GM04504 (cell line): ENCODE measurements at places on chromosomes 2 and 18.

- DNase-seq, result no peak
These were observed 36.9 kb downstream of the RIT2 start for GRCh38 chr18:43078478-43079092.

DNA sequence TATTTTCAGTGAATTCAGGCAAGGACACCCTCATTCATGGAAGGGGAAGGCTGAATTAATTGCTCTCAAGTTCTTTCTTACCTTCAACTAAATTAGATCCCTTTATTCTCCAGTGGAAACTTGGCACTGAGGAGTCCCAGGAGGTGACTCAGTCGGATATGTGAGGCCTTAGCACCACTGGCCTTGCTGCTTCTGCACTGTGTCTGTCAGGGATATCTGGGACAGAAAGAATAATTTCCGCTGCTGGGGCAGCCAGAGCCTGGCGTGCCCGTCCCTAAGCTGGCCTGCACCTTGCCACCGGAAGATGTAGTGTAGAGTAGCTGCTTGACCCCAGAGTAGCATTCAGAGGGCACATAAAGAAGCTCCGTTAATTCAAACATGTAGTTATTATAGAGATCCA is 53.4 kb downstream of the LIMS1 start:
- DNase-seq, result no peak

DNA sequence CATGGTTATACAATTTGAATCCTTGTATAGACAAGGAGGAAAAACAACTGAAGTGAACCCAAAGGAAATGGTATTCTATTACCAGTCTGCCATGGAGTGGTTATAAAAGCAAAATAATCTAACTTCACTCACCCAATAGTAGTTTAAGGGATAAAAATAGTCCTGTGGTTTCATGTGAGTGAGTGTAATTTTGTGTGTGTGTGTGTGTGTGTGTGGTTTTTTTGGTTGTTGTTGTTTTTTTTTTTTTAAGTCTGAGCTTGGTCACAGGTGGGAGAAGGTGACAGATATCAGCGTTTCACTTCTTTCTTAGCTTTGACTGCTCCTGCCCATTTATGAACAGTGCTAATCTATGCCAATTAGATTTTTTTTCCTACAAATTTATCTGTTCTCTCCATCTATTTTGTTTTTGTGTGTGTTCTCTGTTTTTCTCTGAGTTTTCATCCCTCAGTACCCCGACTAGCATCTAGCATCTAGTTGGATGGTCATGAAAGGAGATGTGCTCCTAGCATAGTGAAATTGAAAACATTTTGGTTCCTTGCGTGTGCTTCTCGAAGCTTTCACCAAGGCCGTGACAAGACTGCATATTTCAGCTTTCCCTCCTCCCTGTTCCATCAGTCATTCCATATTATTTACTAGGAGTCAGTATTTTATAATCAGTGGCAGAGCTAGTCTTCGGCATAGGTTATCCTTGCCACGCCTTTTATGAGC is 200.1 kb upstream of the DTNA start:
- no peak for DNase-seq

DNA sequence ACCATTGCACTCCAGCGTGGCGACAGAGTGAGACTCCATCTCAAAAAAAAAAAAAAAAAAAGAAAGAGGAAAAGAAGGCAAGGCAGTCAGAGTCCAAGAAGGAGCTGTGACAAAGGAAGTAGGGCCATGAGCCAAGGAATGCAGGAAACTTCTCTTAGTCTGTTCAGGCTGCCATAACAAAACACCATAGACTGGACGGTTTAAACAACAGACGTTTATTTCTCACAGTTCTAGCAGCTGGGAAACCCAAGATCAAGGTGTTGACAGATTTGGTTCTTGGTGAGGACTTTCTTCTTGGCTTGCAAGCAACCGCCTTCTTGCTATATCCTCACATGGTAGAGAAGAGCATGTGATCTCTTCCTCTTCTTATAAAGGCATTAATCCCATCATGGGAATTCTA is 13.1 kb upstream of the SUMO1 start:
- no peak for DNase-seq

GRCh38 chr2:182901748-182902147 is 35.3 kb upstream of the FRZB start:
- no peak for DNase-seq

DNA sequence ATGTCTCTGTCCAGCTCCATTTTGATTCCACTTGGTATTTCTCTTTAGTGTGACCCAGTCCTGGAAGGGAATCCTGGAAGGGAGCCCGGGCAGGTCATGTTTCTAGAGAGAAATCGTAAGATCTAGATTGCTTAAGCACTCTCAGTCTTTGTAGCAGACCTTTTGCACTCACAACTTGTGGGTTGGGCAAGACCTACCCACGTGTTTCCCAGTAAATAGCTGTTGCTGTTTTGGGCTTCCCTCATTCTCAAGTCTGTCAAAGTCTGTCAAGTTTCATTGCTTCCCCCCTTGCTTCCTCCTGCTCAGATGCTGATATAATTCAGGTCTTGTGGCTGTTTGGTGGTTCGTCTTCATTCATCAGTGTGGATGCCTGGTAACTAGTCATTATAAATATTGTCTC is 17.4 kb upstream of the NEMP2 start:
- no peak for DNase-seq

GRCh38 chr18:79905993-79906392 is 45.5 kb downstream of the SLC66A2 start:
- no peak for DNase-seq
